IMR-90 (cell line): ENCODE measurements at places on chromosomes 3 and 15. TPM values are rescaled to one million over a fixed set of nuclear protein-coding genes. Genes with fewer than 3 reads are reported as not detected.

GRCh38 chr15:82681371-82681770 lies 28.3 kb downstream of the AP3B2 start:
- DNase-seq, result no peak

DNA sequence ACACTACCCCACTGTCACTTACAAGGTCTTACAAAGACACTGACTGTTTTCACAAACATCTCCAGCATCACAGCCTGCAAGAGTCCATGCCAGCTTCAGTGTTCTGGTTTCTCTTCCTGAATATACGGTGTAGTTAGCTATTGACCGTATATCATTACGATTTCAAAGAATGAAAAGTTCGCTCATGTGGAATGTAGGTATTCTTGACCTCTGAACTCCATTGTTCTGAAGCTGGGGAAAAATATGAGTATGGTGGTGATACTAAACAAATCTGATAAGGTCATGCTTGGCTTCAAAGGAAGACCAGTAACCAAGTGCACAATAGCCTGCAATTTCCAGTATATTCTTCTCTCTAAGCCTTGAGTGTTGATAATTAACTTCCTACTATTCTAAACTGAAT lies 315.7 kb upstream of the WNT5A start:
- DNase-seq, result no peak

GRCh38 chr3:34895841-34896240 lies 743.5 kb upstream of the ARPP21 start:
- no peak for DNase-seq

- DNase-seq, result no peak
These were observed 240.5 kb upstream of the CFAP20DC start for GRCh38 chr3:59290358-59290757.

The ZNF860 gene
- total RNA-seq, result 0.18 and 0.56 TPM in 2 replicates
